Activated T-helper 2 cell treated with anti-CD3 and anti-CD28 coated beads, Interferon-gamma antibody, Interleukin-2, Interleukin-4, amounts not matched to agents 10 μg/mL and 5 μg/mL and 100 μg/mL, durations not matched to agents 14 hours and 24 hours and 36 hours (primary cell): ENCODE measurements at places on chromosomes 11 and 22. TPM values are rescaled to one million over a fixed set of nuclear protein-coding genes. Genes with fewer than 3 reads are reported as not detected.

DNA sequence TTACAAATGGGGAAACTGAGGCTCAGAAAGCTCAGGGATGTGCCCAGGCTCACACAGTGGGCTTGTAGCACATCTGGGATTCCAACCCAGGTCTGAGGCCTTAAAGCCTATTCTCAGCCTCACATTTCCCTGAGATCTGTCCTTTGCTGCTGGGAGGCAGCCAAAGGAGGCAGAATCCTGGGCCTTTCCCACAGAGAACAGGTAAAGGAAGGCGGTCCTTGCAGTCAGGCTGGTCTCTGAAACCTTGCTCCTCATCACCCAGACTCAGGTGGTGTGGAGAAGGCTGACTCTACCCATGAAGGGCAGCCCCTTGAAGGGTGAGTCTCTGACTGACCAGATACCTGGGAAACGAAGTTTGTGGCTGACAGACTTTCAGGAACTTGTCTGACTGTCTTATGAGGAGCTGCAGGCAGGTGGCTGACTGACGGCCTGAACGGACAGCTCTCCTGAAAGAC is 7.8 kb downstream of the SLCO2B1 start:
- no peak for DNase-seq
- H3K4me3 ChIP-seq, result no peak overlapping the region
- peaks cover 3% of the 10 kb centered on the region for H3K27me3 ChIP-seq
- no peaks in the 10 kb centered on the region for H3K4me1 ChIP-seq
- H3K27ac ChIP-seq, result no peak overlapping the region

DNA sequence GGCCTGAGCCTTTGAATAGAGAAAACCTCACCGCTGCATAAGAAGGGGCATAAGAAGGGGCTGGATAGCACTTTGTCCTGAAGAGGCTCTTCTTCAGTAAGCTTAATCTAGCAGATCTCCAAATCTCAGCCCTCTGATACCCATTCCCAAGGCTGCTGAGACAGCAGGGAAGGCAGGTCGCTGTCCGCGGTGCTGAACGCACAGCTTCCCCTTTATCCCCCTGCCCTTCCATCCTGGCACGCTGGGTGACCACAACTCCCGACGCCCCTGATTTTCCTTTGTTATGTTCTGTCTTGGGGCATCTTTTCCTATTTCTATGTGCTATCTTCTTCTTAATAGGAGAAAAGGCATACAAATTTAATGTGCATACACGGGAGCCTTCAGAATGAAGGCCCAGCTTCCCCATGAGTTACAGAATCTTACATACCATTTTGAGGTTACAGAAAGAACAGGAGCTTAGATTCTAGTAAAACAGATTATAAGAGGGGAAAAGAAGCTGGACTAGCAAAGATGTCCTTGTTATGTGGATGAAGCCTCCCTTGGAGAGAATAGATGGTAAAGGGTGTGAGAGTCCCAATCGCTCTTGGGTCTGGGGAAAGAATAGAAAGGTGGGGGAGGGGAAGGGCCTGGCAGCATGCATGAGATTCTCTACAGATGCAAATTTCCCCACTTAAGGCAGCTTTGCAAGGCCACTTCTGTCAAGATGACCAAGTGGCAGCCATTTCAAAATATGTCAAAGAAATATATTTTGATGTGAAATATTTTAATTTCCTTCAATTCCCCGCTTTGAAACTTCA is 5.7 kb upstream of the SULT4A1 start:
- H3K27me3 ChIP-seq, result peaks cover 8% of the 10 kb centered on the region
- H3K27ac ChIP-seq, result no peak overlapping the region
- no peaks in the 10 kb centered on the region for H3K4me1 ChIP-seq
- no peak overlapping the region for H3K4me3 ChIP-seq

GRCh38 chr11:15968461-15969130 is 387.8 kb downstream of the SOX6 start:
- H3K4me1 ChIP-seq, result peaks cover 5% of the 10 kb centered on the region
- no peak overlapping the region for H3K27ac ChIP-seq
- no peaks in the 10 kb centered on the region for H3K27me3 ChIP-seq
- H3K4me3 ChIP-seq, result no peak overlapping the region

DNA sequence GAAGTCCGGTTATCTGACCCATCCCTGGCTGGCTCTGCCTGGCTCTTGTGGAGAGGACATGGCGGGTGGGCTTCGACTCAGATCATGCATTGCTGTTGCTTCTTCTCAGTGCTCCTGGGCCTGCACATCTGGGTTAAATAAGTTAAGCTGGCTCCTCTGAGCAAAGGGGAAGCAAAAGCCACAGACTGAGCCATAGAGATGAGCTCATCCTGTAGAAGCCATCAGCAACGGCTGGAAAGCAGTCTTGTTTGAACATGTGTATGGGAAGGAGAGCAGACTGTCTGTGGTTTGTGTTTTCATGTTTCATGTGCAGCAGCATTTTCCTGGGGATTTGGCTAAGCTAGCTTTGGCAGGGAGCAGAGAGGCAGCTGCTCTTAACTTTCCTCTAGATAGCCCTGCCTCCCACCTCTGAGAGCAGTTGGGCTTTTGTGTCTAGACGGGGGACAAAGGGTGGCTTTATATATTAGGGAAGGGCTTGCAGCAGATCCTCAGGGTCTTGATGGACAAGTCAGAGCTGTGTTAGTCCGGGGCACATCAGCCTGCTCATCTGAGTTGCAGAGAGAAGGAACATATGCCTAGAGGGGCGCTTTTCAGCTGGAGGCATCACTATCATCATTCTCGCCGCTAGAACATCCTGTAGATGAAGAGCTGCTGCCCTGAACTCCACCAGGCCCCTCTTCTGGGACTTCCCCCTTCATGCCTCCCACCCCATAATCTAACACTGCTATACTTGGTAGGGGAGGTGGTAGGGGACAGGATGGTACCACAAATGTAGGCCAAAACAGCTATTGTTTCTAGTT is 14.9 kb downstream of the DCPS start:
- H3K27ac ChIP-seq, result peak overlapping the region; percentile 77
- H3K4me1 ChIP-seq, result peaks cover 36% of the 10 kb centered on the region
- peaks cover 52% of the 10 kb centered on the region for H3K36me3 ChIP-seq
- DNase-seq, result no peak
- peak overlapping the region; percentile 45 for H3K4me3 ChIP-seq

- H3K27ac ChIP-seq, result no peak overlapping the region
- peaks cover 7% of the 10 kb centered on the region for H3K4me1 ChIP-seq
- DNase-seq, result no peak
Measured at GRCh38 chr11:1303126-1303821, 6.2 kb downstream of the TOLLIP start.

GRCh38 chr11:38136887-38137286 is 1538.9 kb upstream of the RAG2 start:
- no peaks in the 10 kb centered on the region for H3K4me1 ChIP-seq
- no peaks in the 10 kb centered on the region for H3K27me3 ChIP-seq
- H3K36me3 ChIP-seq, result no peaks in the 10 kb centered on the region

GRCh38 chr11:6362185-6362872 is 27.9 kb upstream of the SMPD1 start:
- no peak overlapping the region for H3K4me3 ChIP-seq
- H3K27me3 ChIP-seq, result no peaks in the 10 kb centered on the region
- H3K4me1 ChIP-seq, result peaks cover 8% of the 10 kb centered on the region
- DNase-seq, result no peak

GRCh38 chr11:75523189-75523588 is 2.6 kb downstream of the GDPD5 start:
- H3K4me1 ChIP-seq, result peaks cover 17% of the 10 kb centered on the region
- H3K27me3 ChIP-seq, result peaks cover 11% of the 10 kb centered on the region
- H3K36me3 ChIP-seq, result no peaks in the 10 kb centered on the region

- H3K4me3 ChIP-seq, result peak within 1 kb of the TSS; percentile 8
- no peaks in the 10 kb centered on the region for H3K36me3 ChIP-seq
- DNase-seq, result no peak
- H3K4me1 ChIP-seq, result no peaks in the 10 kb centered on the region
- peaks cover 49% of the 10 kb centered on the region for H3K27me3 ChIP-seq
Measured at GRCh38 chr22:19723232-19723982, at the start of gene GP1BB. Gene GP1BB (plus strand): TSS chr22:19723539. CDS start chr22:19723570, 31 bp downstream.

DNA sequence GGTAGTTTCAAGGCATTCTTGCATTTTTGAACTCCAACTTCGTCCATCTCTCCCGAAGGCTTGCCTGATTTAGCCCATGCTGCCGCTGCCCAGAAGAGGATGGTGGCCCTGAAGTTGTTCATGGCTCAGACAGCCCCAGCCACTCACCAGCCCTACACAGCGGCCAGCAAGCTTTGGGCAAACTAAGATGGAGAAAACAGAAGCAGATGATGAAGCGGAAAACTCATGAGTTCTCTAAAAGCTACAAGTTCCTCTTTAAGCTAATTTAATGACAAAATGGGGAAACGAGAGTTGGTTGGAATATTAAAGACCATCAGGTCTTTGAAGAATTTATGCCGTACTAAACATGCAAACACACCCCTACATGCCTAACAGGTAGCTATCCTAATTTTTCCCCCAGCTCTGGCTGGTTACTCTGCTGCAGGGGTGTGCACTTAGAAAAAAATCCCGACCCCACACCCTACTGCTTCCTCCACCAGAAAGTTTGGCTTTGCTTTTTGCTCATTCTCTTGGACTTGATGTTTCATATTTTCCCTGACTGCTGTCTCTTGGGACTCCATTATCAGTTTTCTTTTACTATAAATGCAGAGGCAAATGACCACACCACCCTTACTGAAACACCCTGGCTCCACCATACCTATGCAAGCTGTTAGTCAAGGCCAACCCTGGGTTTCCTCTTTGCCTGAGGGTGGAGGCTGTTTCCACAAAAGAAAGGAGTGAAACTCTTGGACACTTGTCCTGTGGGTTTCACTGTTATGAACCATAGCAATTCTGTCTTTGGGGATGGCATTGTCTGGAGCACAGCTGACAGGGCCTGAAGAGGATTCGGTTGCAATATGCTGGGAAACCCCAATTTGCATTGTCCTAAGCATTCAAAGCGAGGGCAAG is at the start of gene MPEG1:
TSS of gene MPEG1 (minus strand) at position 184 of the 888 bp plus-strand sequence. CDS start at position 122, 62 bp downstream.
- no peaks in the 10 kb centered on the region for H3K36me3 ChIP-seq
- peaks cover 47% of the 10 kb centered on the region for H3K27me3 ChIP-seq
- DNase-seq, result no peak
- peaks cover 16% of the 10 kb centered on the region for H3K4me1 ChIP-seq
- no peak within 1 kb of the TSS for H3K4me3 ChIP-seq

- no peaks in the 10 kb centered on the region for H3K27me3 ChIP-seq
- H3K27ac ChIP-seq, result peak overlapping the region; percentile 73
- peaks cover 51% of the 10 kb centered on the region for H3K36me3 ChIP-seq
Measured at GRCh38 chr22:36881504-36882245, 20.9 kb downstream of the NCF4 start.

- H3K27me3 ChIP-seq, result no peaks in the 10 kb centered on the region
- no peak overlapping the region for H3K4me3 ChIP-seq
- DNase-seq, result no peak
- H3K4me1 ChIP-seq, result no peaks in the 10 kb centered on the region
- no peak overlapping the region for H3K27ac ChIP-seq
- H3K36me3 ChIP-seq, result peaks cover 26% of the 10 kb centered on the region
Measured at GRCh38 chr11:61377461-61378160, 14.8 kb upstream of the TMEM216 start.

DNA sequence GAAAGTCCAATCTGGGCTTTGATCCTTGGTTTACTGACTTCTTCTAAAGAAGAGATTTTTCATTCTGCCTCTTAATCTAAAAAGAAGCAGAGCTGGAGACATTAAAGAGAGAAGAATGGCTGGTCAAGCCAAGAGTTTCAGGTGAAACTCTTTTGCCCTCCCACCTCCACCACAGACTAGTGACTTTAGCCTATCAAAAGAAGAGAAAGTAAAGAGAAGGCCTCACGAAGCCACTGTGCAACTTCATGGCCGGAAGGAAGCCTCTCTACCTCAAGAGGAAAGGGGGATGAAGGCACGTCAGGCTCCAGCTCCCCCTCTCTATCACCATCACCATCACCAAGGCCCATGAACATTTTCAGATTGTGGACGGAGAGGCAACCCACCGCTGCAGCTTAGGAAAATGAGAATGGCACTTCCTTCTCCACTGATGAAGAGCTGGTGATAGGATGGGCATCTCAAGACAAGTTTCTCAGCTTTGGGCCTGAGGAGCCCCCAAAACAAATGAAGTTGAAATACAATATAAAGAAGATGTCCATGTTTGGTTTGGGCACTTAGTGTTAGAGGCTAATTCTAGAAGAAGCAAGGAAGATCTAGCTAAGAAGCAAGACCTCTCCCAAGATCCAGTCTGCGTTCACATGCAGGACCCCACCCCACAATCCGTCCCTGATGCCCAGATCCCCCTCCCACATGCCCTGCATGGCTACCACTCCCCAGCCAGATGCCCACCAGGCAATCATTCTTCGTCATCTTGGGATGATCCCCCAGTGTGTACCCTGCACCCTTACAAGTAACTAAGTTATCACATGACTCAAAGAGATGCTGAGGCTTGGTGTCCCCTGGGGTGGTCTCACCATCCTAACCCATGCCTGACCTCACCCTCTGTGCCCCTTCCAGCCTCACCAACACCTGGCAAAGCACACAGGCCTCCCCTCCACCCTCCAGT is 52.6 kb downstream of the IGSF9B start:
- no peaks in the 10 kb centered on the region for H3K27me3 ChIP-seq
- H3K36me3 ChIP-seq, result peaks cover 37% of the 10 kb centered on the region
- no peak overlapping the region for H3K4me3 ChIP-seq
- no peak overlapping the region for H3K27ac ChIP-seq
- H3K4me1 ChIP-seq, result no peaks in the 10 kb centered on the region

DNA sequence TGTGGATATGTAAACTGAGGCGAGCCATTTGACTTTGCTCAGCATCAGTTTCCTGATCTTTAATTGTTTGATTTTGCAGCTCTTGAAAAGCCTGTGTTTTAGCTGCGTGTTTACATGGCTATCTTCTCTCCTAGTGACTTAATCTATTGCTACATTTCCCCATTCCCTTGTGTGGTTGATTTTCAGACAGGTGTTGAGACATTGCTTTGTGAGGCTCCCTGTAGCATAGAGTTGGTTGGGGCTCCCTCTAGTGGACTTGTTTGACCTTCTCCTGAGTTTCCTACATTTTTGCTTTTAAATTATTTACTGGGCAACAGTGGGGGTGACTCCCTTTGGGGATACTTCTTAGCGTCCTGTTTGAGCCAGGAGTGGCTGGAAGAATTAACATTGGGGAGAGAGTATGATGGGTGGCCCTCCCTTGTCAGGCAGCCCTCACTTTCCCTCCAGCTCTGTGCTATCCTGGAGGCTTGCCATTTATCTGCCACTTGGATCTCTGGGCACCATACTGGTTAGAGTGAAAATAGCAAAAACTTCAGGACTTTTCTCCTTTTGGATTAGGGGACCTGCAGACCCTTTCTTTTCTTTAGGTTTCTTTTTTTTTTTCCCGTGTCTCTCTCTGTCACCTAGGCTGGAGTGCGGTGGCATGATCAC is 9.2 kb upstream of the CBL start:
- no peak overlapping the region for H3K4me3 ChIP-seq
- H3K36me3 ChIP-seq, result no peaks in the 10 kb centered on the region
- peaks cover 2% of the 10 kb centered on the region for H3K4me1 ChIP-seq
- peak; percentile 52 for DNase-seq
- H3K27me3 ChIP-seq, result peaks cover 10% of the 10 kb centered on the region
- no peak overlapping the region for H3K27ac ChIP-seq

Gene POU2AF1
- 35.2 and 37.2 TPM in 2 replicates for total RNA-seq

Gene C1QTNF6
- 7.5 and 7.7 TPM in 2 replicates for total RNA-seq

Gene RIMBP3C
- 0.18 and 0.34 TPM in 2 replicates for total RNA-seq

Gene PDGFD
- not detected in 2 replicates for total RNA-seq

Gene SCN4B
- total RNA-seq, result 0.30 and 0.32 TPM in 2 replicates

Gene SPA17
- 2.3 and 2.9 TPM in 2 replicates for total RNA-seq

Gene DERL3
- 10.3 TPM in 2 replicates for total RNA-seq

Gene OR8I2
- not detected in 2 replicates for total RNA-seq
